ENCODE measurements at places on chromosomes 13 and 19. TPM values are rescaled to one million over a fixed set of nuclear protein-coding genes. Genes with fewer than 3 reads are reported as not detected.
A peak's percentile ranks its signal among the peaks of the same experiment; 100 is the strongest.

DNA sequence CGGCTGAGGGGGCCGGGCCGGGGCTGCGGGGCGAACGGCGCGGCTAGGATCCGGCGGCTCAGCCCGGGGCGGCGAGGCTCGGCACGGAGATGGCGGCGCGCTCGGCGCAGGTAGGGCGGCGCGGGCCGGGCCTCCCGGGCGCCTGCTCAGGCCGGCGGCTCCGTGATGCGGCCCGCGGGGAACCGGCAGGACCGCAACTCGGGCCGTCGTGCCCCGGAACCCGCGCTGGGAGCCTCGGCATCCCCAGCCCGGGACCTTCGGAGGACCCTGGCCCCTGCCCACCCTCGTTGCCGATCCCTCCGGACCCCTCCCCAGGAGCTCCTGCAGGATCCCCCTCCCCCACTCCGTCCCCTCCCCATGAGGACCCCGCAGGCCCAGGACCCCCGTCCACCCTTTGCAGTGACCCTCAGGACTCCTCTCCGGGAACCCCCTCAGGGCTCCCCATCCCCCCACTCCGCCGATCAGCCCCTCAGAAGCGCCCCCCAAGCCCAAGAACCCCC lies 304 bp downstream of the EVI5L start:
- DNase-seq, result peak; percentile 37

DNA sequence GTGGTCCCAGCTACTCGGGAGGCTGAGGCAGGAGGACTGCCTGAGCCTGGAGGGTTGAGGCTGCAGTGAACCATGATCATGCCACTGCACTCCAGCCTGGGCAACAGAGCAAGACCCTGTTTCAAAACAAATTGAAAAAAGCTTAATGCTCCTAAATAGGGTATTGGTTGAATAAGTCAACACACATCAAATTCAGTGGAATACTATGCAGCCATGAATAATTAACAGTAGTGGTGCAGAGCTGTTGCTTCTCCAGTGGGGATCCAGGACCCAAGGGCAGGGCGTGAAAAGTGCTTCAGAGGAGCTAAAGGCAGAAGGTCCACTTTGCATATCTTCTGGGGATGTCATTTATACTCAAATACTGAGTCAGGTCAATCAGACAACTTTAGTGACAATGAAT lies 18.2 kb downstream of the SIGLEC8 start:
- DNase-seq, result no peak

- DNase-seq, result no peak
Measured at GRCh38 chr19:29561601-29562000, 35.8 kb downstream of the VSTM2B start.

Gene KANK3
- 1.3 TPM for total RNA-seq

Gene CEACAM21
- total RNA-seq, result 43.1 TPM

DNA sequence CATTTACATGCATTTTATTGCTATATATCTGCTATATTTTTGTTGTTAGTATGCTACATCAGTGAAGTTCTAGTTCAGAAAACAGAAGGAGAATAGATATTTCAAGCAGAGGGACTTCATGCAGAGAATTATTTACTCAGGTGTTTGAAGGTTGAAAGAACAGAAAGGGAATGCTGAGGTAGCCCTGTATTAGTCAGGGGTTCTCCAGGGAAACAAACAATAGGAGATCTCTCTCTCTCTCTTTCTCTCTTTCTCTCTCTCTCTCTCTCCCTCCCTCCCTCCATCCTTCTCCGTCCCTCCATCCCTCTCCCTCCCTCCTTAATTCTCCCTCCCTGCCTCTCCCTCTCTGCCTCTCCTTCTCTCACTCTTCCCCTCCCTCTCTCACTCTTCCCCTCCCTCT lies 114.3 kb upstream of the TDRD3 start:
- DNase-seq, result no peak

DNA sequence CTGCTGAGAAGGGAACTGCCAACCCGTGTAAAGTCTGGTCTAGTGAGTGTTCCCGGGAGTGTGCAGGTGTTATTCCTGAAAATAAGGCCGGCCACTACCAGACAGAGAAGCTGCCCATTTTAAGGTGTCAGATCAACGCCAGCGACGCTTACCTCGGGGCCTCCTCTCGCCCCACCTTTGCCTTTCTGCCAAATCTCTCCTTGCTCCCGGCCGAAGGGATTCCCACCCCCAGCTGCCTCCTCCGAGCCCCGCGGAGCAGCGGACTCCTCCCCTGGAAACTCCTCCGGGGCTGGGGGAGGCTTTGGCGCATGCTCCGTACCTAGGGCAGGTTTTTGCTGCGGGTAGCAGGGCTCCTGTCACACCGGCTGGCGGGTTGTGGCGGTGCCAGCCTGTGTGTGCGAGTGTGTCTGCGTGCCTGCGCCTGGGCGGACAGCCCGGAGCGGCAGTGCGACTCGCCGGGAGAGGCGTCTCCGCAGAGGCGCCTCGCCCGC lies at the start of gene HS6ST3:
TSS of gene HS6ST3 (plus strand) at position 359 of the 491 bp plus-strand sequence.
- DNase-seq, result no peak

DNA sequence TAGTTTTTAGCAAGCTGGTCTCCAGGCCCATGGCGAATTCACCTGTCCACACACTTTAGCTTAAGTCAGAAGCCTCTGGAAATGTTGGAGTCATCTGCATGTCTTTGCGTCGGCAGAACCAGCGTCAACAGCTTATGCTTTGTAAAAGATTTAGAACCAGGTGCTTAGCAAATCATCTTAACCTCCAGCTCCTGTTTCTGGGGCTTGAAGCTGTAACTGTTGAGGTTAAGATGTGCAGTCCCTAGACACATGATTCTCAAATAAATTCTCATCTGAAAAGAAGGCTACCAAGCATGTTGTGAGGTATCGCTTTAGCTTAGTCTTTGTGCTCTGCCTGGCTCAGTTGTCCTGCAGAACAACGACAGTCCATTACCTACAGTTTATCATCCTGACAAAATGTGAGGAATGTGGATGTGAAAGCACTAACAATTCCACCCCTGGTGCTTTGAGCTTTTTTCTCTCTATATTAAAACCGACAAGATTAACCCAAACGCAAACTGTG lies 4.4 kb downstream of the EFNB2 start:
- DNase-seq, result no peak

Measured in naive thymus-derived CD4-positive, alpha-beta T cell (primary cell).